ENCODE measurements at places on chromosomes 5 and 9.

GRCh38 chr5:95102080-95102479, 182.8 kb downstream of the MCTP1 start:
- DNase-seq = no peak

- DNase-seq = no peak
Observed at GRCh38 chr5:157912621-157913325, 53.8 kb upstream of the CLINT1 start.

- DNase-seq = no peak
Observed at GRCh38 chr5:131720714-131721113, 76.1 kb downstream of the FNIP1 start.

DNA sequence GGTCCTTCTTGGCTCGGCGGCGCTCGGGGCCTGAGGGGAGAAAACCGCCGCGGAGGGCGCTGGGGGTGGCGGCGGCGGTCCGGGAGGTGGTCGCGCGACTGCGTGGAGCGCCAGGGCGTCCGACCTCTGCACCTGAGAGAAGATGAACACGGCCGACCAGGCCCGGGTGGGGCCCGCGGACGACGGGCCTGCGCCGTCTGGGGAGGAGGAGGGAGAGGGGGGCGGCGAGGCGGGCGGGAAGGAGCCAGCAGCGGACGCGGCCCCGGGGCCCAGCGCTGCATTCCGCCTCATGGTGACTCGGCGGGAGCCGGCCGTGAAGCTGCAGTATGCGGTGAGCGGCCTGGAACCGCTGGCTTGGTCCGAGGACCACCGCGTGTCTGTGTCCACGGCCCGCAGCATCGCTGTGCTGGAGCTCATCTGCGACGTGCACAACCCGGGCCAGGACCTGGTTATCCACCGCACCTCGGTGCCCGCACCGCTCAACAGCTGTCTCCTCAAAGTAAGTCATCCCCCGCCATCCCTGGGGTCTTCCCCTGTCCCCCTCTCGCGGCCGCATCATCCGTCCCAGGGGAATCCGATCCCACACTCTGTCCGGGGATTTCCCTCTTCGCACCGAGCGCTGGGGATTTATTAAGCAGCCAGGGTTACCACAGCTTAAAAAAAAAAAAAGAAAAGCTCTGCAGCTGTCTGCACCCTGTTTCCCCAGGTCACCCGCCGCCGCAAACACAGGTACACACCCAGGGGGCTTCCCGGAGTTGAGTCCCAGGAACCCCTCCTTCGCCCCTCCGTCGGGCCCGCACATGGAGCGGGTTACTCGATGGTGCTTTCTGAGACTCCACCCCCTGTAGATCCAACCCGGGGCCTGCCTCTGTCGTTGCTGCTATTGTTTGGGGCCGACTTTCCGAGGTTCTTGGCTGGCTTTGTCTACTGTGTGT, at the start of gene GTF3C4:
GTF3C4 (plus strand) TSS at position 8 of the 935 bp plus-strand sequence; CDS start at position 143, 135 bp downstream.
- peak; percentile 51 for DNase-seq

GRCh38 chr5:107951309-107951708, 280.6 kb upstream of the EFNA5 start:
- no peak for DNase-seq

- DNase-seq = peak; percentile 31
Observed at GRCh38 chr9:79572608-79573411, 1.0 kb downstream of the TLE4 start.

- DNase-seq = no peak
Observed at GRCh38 chr5:16582081-16582480, 34.7 kb downstream of the RETREG1 start.

- no peak for DNase-seq
Observed at GRCh38 chr5:160486573-160486972, 64.9 kb downstream of the PTTG1 start.

- DNase-seq = no peak
Observed at GRCh38 chr9:4538107-4538506, 47.8 kb downstream of the SLC1A1 start.

GRCh38 chr9:91362051-91362611, 413 bp upstream of the AUH start:
- no peak for DNase-seq

GRCh38 chr9:16868701-16869100, 1.8 kb downstream of the BNC2 start:
- DNase-seq = no peak

DNA sequence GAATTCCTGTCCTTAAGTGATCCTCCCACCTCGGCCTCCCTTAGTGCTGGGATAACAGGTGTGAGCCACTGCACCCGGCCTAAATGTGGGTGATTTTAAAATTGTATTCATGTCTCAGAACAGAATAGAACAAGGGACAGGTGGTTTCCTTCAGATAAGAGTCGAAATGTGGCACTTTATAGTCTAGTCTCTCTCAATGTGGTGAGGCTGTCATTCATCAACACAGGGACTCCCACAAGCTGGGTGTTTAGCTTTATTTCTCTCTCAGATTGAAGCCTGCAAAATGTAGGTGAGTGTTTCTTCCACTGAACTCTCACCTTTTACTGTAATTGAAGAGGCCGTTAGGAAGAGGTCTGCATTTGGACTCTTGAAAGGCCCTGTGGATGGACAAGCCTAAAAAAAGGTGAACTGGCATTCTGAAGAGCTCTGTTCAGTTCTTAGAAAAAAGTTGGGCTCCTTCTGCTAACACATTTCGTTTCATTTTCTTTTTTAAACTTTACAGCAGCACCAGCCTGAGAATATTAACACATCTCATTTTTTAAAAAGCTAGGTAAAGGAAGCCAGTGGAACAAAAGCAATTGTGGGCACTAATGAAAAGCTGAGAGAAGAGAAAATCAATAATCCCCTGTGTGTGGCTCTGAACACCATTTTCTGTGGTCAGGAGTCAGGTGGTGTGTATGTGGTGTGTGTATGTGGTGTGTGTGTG, 126.2 kb upstream of the SLC28A3 start:
- DNase-seq = no peak

- no peak for DNase-seq
Observed at GRCh38 chr9:38278457-38278856, 114.0 kb upstream of the ALDH1B1 start.

- no peak for DNase-seq
Observed at GRCh38 chr9:92440751-92441046, 16.4 kb upstream of the OMD start.

All from KBM-7 (cell line).